ENCODE measurements at places on chromosomes 6 and 20.

- peak; percentile 84 for DNase-seq
Observed at GRCh38 chr20:53547664-53548239, 45.9 kb downstream of the ZNF217 start.

DNA sequence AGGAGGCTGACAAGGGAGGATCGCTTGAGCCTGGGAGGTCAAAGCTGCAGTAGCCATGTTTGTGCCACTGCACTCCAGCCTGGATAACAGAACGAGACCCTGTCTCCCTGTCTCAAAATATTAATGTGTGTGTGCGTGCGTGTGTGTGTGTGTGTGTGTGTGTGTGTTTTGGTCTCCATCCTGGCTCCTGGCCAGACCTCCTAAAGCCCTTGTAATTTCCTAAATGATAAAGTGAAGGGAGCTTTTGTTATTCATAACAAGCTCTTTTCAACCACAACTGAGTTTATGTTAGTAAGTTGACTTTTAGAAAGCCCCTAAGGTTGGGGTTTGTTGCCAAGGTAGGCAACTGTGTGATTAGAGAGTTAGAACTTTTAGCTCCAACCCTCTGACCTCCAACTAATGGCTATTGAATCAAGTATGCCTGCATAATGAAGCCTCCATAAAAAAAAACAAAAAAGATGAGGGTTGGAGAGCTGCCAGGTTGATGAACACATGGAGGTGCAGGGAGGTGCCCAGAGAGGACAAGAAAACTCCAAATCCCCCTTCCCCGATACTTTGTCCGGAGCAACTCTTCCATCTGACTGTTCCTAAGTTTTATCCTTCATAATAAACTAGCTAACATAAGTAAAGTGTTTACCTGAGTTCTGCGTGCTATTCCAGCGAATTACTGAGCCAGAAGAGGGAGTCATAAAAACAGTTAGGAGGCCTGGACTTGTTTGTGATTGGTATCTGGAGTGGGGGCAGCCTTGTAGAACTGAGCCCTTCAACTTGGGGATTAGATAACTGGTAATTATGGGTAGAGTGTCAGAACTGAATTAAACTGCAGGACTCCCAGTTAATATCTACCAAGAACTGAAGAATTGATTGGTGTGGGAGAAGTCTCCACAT is 5.3 kb upstream of the AIF1 start:
- DNase-seq = peak; percentile 71

- no peak for DNase-seq
Observed at GRCh38 chr20:21981179-21981578, 275.7 kb downstream of the PAX1 start.

- DNase-seq = no peak
Observed at GRCh38 chr6:165092881-165093595, 216.4 kb downstream of the C6orf118 start.

DNA sequence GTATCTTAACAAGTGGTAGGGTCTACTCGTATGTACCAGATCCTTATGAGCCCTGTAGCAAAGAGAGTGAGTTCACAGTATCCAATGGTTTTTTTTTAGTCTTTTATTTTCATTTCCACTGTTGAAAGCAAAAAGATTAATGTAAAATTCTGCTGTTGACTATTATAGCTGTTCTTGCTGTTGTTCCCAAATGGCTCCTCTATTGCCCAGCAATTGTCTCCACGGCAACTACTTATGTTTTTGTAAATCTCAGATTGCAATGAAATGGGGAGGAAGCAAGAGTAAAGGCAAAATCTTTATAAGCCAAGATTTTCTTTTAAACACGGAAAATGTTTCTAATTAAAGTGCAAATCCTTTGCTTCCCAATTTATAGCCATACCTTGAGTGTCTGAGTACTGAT is 406.1 kb downstream of the EPM2A start:
- no peak for DNase-seq

DNA sequence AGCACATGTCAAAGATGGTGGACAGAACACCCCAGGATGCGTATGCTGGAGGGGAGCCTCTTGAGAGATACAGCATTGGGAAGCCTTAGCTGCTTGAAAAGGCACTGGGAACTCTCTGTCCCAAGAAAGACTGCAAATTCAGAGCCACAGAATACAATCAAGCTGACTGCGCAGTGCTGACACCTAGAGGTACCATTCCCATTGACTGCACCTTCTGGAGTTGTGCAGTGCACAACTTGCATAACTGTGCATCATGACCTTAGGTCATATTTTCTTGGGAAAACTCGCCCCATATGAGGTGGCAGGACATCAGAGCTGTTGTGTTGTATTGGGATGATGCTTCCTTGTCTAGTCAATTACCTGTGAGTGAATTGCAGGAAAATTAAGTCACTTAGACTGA is 646.5 kb upstream of the NOX3 start:
- DNase-seq = peak; percentile 5

DNA sequence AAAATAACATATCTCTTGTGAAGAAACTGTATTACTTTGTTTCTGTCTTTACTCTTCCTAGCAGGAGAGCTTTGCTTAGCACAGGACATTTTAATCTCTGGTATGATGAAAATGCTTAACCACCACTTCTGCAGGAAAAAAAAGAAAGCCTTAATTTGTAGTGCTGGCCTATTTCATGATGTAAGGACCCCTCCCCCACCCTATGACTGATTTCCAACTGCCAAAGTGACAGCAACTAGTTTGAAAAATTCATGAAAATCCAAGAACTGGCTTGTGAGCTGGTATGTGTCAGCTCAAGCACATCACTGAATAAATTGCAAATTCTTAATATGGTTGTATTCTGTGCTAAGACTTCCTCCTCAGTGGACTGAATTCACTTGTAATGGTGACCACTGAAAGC is 125.3 kb downstream of the REV3L start:
- DNase-seq = peak; percentile 8

Data from hematopoietic multipotent progenitor cell treated with erythropoietin and hydrocortisone succinate and interleukin-3 and kit ligand, for 4 days (in vitro differentiated cells).